ENCODE measurements at places on chromosomes 13 and 19. TPM values are rescaled to one million over a fixed set of nuclear protein-coding genes. Genes with fewer than 3 reads are reported as not detected.
A peak's percentile ranks its signal among the peaks of the same experiment; 100 is the strongest.

ADGRL1 gene
- 5.9 TPM for total RNA-seq

TMEM150B gene
- total RNA-seq = not detected

PLPP2 gene
- 39.8 TPM for total RNA-seq

C13orf42 gene
- total RNA-seq = not detected

ERICH6B gene
- total RNA-seq = not detected

PROSER1 gene
- total RNA-seq = 9.5 TPM

TBXA2R gene
- not detected for total RNA-seq

TFDP1 gene
- total RNA-seq = 32.6 TPM

ZNF486 gene
- total RNA-seq = 3.1 TPM

DNA sequence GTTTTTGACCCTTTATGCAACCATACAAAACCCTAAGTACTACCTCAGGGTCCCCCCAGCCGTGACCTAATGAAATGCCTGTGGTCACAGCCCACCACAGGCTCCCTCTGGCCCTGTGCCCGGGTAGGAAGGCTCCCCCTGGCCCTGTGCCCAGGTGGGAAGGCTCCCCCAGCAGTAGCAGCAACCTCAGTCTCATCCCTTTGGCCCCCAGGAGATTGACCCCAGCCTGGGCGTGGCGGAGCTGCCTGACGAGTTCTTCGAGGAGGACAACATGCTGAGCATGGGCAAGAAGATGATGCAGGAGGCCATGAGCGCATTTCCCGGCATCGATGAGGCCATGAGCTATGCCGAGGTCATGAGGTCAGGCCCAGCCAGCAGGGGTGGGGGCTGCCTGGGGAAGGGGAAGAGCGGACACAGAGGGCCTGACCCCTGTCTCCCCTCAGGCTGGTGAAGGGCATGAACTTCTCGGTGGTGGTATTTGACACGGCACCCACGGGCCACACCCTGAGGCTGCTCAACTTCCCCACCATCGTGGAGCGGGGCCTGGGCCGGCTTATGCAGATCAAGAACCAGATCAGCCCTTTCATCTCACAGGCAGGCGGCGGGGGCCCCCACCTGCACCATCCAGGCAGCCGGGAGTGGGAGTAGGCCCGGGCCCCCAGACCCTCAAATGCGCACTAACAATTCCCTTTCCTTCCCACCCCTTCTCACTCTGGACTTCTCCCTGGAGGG, 6.3 kb upstream of the BEST2 start:
- DNase-seq = no peak

GRCh38 chr13:66840621-66841020, 389.5 kb downstream of the PCDH9 start:
- no peak for DNase-seq

DNA sequence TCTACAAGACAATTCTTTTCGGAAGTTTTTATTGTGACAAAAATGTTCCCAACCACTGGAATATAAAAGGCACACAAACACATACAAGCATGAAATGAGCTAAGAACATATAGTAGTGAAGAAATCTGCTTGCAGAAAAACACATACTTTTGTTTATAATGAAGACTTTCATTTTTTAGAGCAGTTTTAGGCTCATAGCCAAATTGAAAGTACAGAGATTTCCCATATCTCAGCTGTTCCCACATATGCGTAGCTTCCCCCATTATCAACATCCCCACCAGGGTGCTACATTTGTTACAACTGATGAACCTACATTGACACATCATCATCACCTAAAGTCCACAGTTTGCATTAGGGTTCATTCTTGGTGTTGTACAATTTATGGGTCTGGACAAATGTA, 249.4 kb downstream of the KCTD12 start:
- no peak for DNase-seq

GRCh38 chr19:3604987-3605343, 1.7 kb downstream of the TBXA2R start:
- DNase-seq = no peak

GRCh38 chr19:19261350-19262189, 11.5 kb downstream of the TM6SF2 start:
- DNase-seq = no peak

- DNase-seq = no peak
Measured at GRCh38 chr13:58682616-58683015, 1051.1 kb downstream of the PCDH17 start.

- no peak for DNase-seq
Measured at GRCh38 chr13:99970651-99971575, 654 bp downstream of the ZIC5 start.

GRCh38 chr13:34076943-34077703, 259.2 kb downstream of the RFC3 start:
- peak; percentile 26 for DNase-seq

- DNase-seq = no peak
Measured at GRCh38 chr19:42151782-42152684, 19.8 kb upstream of the POU2F2 start.

All from bronchial epithelial cell (primary cell).